ENCODE measurements at places on chromosomes 2 and 18.
A peak's percentile ranks its signal among the peaks of the same experiment; 100 is the strongest.

- no peak for DNase-seq
Observed at GRCh38 chr2:172442072-172442895, 14.9 kb downstream of the ITGA6 start.

DNA sequence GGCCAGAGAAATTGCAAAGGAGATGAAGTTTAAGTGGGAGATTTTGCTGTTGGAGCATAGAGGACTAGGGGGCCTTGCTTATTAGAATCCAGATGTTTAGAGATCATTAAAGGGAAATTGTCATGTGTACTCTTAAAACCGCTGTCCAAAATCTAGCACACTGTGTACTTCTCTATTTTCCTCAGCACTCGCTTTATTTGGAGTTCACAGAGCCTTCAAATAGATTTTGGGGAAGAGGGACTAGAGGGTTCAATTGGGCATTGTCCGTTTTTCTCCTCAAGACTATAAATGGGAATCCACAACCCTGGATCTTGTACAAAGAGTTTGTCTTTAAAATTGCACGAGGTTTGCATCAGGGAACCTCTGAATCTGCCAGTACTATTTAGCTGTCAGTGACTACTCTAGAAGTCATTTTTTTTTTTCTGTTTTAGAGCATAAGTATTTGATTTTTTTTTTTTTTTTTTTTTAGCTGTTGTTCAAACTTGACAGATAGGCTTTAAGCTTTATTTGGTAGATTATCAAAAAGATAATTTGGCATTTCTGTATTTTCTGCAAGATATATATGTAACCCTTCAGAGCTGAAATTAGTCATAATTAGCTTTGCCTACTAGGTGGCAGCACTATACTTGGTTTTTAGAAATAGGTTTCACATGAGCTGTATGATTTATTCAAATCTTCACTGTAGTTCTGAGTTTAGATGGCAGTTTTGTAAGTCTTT lies 14.2 kb downstream of the PMS1 start:
- no peak for DNase-seq

- DNase-seq, result no peak
Observed at GRCh38 chr2:102271844-102272243, 39.5 kb upstream of the IL1RL1 start.

GRCh38 chr18:13577781-13578180 lies 148.6 kb downstream of the FAM210A start:
- no peak for DNase-seq

DNA sequence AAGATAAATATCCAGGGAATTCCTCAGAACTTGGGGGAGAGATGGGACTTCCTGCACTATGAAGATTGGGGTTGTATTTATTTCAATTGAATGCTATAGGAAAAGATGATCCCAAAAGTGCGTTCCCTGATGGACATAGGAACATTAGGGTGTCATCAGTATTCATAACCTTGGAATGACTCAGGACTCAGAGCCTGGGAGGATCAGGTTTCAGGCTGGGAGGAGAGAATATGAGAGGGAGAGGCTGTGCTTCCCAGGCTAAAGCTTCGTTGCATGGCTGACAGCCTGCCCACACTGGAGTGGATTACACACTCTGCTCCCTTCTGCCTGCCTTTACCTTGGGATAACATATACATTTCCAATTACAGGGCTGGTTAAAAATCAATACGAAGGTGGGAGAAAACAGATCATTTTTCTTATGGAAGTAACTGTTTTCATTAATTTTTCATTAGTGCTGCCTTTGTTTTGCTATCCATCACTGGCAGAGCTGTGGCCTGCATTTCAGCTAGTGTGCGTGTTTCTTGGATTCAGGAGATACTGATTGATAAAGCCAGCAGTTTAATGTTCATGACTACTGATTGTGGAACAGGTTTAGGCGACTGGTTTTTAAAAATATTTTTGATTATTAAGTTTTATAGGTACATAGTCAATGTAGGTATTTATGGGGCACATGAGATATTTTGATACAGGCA lies 118.7 kb downstream of the KCTD1 start:
- no peak for DNase-seq

- DNase-seq, result no peak
Observed at GRCh38 chr2:228763379-228763981, 507.6 kb downstream of the PID1 start.

- no peak for DNase-seq
Observed at GRCh38 chr2:217279556-217279955, 419.7 kb upstream of the TNP1 start.

GRCh38 chr2:10161961-10162441 lies 39.5 kb downstream of the RRM2 start:
- peak; percentile 9 for DNase-seq

GRCh38 chr2:5982903-5983265 lies 290.7 kb downstream of the SOX11 start:
- no peak for DNase-seq

DNA sequence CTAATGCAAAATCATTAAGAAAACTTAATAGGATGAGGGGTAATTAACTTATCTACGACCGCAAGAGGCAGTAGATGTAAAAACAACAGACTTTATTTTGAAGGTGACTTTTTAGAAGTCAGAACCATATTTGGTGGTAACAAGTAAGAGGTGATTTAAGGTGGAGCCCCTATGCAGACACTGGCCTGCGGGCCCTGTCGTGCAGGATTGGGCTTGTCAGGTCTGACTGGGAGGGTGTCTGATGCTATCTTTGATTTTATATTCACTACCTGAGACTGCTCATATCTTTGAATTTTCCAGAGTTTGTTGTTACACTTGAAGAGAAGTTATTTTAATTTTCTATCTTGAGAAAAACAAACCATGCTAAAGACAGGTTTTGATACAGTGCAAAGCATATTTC lies 29.1 kb upstream of the SCLY start:
- DNase-seq, result no peak

DNA sequence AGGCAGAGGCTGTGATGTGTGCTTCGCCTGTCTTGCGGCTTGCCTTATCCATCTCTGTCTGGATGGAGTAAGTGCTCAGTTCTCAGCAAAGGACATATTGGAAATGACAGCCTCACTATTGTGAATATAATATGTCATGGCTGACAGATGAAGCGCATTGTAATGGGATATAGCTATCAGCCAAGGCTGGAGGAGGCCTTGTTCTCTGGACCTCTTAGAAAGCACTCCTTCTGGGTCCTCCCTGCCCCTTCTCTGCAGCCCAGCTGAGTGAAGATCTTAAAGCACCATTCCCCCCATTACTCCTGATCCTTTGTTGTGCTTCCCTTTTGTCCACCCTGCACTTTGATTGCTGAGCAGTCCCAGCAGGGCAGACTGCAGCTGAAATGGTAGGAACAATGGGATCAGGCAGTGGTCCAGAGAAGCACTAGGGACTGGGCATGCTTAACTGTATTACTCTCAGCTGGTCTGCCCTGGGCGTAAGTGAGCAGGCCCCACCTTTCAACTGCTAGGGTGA lies 265.3 kb downstream of the SETBP1 start:
- DNase-seq, result no peak

GRCh38 chr18:1252936-1253335 lies 348.3 kb downstream of the ADCYAP1 start:
- no peak for DNase-seq

DNA sequence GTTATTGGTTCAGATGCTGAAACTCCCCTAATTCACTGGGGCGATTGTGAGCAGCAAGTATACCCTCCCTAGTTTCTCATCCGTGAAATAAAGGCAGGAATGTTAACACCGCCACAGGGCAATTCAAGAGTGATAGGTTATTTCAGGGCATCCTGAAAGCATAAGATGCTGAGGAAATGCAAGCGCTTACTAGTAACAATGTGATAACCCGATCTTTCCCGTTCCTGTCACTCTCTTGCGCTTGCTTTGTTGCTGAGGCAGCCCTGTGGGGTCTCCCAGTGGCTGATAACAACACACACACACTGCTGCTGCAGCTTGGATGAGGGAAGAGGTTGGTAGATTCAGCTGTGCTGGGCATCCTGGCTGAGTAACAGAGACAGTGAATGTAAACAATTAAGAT lies 259.3 kb downstream of the AGPS start:
- DNase-seq, result no peak

GRCh38 chr2:238818561-238818960 lies 29.3 kb upstream of the TWIST2 start:
- no peak for DNase-seq

- DNase-seq, result no peak
Observed at GRCh38 chr2:238085899-238086298, 14.2 kb upstream of the ESPNL start.
